Left renal pelvis (tissue), 4 donors: ENCODE measurements at places on chromosomes 7 and 10.

GRCh38 chr10:77904100-77904840, 22.3 kb downstream of the DLG5 start:
- no peak for DNase-seq

DNA sequence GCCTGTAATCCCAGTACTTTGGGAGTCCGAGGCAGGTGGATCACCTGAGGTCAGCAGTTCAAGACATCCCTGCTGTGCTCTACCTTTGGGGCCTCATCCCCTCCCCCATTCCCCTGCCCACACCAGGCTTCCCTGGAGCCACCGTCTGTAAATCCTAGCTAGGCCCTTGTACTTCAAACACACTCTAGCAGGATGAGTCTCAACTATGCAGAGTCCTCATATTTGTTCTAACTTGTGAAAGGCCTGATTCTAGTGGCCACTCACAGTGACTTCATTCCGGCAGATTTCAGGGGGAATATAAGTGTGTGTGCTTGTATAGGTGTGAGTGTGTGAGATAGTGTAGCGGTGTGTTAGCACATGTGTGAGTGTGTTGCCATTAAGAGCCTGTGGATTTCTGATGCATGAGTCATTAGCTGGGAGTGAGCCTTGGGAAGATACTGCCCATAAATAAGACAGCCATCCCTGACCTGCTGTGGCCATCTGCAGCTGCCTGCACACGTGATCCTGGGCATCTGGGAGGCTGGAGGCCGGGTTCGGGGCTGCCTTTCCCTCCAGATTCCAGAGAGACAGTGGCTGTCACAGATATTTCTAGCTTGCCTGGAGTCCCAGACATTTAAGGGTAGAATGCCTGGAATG, 1.7 kb upstream of the NEURL1 start:
- DNase-seq = no peak

DNA sequence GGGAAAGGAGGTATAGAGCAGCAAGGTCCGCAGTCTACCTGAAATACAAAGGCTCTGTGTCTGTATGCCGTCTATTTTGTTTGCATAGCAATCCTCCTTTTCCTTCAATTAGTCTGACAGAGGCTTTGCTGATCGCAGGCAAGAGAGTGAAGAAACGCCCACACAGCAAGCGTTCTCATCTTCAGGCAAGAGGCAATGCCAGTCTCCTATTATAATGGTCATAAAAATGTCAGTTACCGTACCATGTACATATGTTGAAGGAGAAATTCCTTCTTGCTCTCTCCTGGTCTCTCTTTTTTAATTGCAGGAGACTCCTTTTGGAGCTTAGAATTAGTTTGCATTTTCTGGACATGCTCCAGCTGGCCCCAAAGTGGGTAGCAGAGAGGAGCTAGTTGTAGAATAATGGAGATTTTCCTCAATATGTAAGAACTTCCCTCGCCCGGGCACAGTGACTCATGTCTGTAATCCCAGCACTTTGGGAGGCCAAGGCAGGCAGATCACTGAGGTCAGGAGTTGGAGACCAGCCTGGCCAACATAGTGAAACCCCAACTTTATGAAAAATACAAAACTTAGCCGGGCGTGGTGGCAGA, 139.5 kb downstream of the PFKFB3 start:
- no peak for DNase-seq

DNA sequence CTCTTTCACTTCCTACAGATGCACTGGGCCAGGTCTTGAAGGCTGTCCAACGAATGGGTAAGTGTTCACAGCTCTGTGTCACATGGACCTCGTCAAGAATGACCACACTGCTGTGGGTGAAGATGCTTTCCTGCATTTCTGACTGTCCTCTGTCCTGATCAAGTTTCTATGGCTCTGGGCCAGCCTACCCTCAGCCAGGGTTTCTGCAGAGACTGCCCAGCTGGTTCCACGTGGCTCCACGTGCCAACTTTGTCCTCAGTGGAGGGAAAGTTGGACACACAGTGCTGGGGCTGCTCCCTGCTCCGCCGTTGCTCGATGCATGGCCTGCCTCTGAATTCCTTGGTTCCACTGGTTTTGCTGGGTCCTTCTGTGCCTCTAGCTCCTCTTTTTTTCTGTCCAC, 152.3 kb downstream of the EGFR start:
- no peak for DNase-seq

DNA sequence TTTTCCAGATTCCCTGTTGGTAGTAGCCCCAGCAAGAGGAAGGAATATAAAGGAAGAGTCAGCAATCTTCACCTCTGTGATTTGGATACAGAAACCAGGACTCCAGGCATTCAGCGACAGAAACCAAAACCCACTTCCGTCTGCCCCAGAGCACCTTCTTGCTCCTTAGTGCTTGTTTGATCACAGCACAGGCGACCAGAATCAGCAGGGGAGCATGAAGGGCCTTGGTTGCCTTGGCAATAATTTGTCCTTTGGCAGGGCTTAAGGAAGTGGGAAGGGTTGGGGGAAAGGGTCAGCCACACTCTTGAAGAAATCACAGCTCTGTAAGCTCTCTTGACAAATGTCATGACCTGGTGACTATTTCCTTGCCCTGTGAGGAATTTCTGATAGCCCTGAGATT, 379.6 kb downstream of the OTUD1 start:
- DNase-seq = no peak

DNA sequence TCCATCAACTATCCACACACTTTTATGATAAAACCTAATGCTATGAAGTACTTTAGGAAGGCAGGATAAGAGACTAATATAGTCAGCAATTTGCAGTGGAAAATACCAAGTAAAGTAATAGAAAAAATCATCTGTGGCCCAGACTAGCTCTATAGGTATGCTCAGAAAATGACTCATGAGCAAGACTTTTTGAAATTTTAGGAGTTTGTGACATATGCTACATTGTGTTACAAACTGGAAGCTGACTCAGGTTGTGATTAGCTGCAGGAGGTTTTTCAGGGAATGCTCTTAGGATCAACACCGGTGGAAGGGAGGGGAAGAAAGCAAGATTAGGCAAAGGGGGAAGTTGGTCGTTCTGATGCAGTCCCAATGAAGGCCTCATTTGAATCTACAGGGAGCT, 56.1 kb downstream of the FEZF1 start:
- DNase-seq = no peak

GRCh38 chr7:19139706-19140327, 5.4 kb downstream of the FERD3L start:
- DNase-seq = no peak

GRCh38 chr10:92244796-92245195, 46.1 kb downstream of the CPEB3 start:
- no peak for DNase-seq

GRCh38 chr10:72689660-72690059, 2.3 kb upstream of the MCU start:
- no peak for DNase-seq
